ENCODE measurements at places on chromosomes 3 and 15.
A peak's percentile ranks its signal among the peaks of the same experiment; 100 is the strongest.

DNA sequence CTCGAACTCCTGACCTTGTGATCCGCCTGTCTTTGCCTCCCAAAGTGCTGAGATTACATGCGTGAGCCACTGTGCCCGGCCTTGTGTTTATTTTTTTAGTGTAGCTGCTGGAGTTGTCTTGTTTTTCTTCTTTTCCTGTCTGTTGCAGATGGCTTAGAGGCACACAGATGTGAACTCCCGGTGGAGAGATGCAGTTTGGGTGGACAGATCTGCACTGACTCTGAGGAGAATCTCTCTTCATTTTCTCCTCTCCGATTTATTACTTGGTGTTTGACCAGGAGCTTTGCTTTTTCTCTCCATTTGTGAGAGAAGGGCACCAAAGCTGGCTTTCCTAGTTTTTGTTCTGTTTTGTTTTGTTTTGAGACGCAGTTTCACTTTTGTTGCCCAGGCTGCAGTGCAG is 62.7 kb downstream of the USP13 start:
- no peak for DNase-seq

- DNase-seq: no peak
Observed at GRCh38 chr15:42107473-42107872, 13.1 kb upstream of the PLA2G4D start.

- no peak for DNase-seq
Observed at GRCh38 chr3:166785876-166786275, 594.2 kb downstream of the ZBBX start.

- no peak for DNase-seq
Observed at GRCh38 chr3:156554515-156554841, 439 bp downstream of the SSR3 start.

DNA sequence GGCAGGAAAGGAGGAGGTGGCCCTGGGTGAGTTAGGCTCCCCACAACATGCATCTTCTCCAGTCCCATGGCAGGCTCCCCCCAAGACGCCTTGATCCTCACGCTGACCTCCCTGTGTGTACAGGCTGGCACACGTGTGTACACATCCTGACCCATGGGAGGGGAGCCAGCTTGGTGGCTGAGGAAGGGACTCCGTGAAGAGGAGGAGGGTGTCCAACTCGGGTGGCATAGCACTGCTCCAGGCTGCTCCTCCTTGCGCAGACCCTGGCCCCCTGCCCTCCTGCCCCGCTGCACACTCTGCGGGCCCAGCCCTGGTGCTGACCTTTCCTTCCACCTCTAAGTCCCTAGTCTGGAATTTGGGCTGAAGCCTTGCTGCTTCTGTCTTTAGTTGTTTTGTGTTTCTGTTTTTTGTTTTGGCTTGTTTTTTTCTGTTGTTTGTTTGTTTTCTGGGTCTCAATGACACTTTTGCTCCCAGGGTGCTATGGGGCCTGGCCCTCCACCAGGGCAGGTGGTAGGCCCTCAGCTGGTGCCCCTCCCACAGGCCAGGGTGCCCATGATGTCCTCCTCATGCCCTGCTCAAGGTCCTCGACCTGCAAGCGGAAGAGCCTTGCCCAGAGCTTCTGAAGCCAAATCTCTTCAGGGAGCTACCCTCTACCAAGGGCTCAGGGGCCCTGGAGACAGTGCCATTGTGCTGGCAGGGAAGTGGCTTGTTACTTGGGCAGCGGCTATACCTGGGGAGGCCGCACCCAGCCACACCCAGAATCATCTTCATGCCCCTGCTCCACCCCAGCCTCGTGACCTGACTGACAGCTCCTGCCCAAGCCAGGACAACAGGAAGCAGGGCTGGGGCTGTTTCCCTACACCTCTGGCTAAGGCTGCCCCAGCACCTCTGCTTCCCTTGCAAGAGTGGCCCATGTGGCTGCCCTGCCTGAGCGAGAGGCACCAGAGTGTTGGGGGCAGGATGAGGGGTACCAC is 5.1 kb downstream of the EPHB3 start:
- DNase-seq: no peak

GRCh38 chr3:197023241-197023997 is 6.2 kb downstream of the MELTF start:
- DNase-seq: no peak

- no peak for DNase-seq
Observed at GRCh38 chr15:89123181-89123525, 34.9 kb downstream of the ABHD2 start.

DNA sequence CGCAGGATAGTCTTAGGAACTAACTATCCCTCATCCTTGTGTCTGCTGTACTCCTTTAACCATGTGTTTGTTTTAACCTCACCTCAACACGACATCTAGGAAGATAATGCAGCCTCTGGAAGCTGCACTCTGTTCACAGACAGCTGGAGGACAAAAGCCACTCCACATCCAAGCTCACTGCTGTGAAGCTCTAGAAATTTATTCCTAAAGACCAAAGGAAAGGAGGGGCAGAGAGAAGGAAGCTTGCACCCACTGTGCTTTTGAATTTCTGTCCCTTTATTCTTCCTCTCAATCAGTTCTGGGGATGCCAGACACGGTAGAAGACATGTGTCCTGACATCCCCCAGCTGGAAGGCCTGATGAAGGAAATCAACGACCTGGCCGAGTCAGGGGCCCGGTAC is 182.9 kb upstream of the CHRM5 start:
- DNase-seq: no peak

DNA sequence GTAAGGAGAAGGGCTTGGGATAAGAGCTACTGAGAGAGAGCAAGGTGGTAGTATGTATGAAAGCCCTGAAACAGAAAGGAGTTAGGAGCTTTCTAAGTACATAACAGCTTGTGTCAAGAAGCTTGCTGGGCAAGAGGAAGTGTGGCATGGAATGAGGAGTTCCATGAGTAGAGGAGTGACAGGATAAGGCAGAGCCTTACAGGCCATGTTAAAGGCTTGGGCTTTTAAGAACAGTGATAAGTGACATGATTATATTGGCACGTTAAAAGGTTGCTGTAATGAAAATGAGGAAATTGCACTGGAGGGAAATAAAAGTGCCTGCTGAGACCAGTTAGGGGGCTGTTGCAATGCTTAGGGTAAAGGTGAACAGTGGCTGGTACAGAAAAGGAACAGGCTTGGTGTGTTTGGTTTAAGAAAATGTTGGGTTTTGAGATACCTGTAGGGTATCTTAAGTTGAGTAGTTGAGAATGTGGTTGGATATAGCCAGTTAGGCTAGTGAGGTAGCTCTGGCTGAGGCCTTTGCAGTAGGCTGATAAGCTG is 49.0 kb downstream of the MEF2A start:
- no peak for DNase-seq

DNA sequence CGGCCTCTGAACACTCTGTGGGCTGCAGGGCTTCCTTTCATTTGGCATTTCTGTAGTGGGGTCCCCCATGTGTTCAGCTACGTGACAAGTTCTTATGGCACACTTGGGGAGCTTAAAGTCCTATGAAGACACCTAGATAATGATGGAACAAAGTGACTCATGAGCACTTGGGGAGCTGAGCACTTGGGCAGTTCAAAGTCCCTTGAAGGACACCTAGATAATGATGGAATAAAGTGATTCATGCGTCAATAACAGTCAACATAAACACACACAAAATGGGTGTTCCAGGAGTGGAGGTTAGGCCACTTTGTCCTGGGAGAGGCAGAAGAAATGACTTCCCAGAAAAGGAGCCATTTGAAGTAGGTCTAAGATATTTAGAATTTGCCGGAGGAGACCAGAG is 66.6 kb downstream of the LDHAL6B start:
- no peak for DNase-seq

DNA sequence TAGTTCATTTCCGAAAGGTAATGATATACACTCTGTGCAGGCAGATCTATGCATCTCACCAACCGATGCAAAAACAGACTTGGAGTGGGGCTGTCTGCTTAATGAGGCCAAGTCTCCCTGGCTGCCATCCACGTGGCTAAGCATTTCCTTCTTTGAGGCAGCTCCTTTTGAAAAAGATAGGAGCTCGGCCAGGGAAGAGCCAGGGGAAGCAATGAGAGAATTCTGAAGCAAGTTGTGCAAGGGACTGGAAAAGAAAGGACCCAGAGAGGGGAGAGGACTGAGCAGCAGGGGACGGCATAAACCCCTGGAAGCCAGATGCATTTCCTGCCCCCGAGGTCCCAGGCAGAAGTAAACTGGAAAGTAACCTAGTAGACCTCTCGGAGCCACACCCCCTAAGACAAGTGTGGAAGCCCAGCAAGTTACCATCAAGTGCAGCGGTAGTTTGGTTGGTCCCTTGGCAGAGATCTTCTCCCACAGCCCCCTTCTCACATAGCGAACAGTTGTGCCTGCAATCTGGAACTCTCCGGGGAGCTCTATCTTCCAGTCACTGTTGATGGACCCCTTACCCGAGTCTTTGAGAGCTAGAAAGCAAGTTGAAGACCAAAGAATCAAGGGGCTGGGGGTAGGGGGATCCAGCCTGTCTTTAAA is 288.2 kb downstream of the ADAMTS17 start:
- no peak for DNase-seq

DNA sequence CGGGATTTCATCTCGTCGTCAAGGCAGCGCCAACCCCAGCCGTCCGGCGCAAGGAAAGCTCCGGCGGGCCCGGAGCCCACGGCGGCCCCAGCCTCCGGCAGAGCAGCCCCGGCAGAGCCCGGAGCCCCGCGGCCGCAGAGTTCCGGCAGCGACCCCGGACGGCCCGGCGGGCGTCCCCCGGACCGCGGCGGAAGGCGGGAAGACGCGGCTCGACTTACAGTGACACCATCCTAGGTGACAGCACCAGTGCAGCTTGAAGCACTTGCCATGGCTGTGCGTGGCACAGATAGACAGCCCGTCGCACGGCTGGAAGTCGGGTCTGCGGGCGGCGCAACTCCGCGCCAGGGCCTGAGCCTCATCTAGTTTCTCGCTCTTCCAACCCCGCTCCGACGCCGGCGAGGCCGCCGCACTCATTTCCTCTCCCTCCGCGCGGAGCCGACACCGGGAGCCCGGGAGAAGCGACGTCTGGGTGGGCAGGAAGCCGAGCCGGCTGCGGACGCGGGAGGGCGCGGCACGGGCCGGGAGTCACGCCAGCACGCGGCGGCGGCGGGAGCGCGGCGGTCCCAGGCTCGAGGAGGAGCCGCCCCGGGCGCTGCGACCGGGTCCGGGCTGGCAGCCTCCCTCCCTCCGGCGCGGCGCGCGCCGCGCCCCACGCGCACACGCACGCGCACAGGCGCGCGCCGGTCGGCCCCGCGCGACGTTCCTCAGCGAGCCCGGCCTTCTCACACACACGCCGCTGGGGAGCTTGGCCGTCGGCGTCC is at the start of gene C3orf70:
Gene C3orf70 (minus strand): TSS at position 651 of the 761 bp plus-strand sequence. CDS start 237 bp downstream, at position 414.
- peak; percentile 5 for DNase-seq

DNA sequence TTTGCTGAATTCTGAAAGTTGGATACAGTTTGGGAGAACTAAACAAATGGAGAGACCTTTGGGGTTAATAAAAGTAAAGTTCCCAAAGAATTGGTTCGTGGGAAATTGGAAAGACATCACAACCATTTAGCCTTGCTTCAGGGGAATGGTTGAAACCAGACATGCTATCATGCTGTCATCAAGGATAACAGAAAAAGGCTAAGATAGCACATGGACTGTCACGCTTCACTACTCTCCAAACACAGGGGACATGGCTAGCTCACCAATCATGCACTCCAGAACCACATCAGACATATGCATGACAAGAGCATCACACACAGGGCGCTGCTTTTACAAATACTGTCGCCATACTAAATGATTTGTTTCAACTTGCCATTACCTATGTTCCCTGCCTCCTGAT is 671.7 kb upstream of the ROBO1 start:
- no peak for DNase-seq

- no peak for DNase-seq
Observed at GRCh38 chr3:49900491-49901153, 3.1 kb downstream of the MST1R start.

GRCh38 chr15:77406846-77407245 is 13.1 kb downstream of the PEAK1 start:
- no peak for DNase-seq

- DNase-seq: no peak
Observed at GRCh38 chr15:64635499-64636495, 139.6 kb downstream of the RBPMS2 start.

DNA sequence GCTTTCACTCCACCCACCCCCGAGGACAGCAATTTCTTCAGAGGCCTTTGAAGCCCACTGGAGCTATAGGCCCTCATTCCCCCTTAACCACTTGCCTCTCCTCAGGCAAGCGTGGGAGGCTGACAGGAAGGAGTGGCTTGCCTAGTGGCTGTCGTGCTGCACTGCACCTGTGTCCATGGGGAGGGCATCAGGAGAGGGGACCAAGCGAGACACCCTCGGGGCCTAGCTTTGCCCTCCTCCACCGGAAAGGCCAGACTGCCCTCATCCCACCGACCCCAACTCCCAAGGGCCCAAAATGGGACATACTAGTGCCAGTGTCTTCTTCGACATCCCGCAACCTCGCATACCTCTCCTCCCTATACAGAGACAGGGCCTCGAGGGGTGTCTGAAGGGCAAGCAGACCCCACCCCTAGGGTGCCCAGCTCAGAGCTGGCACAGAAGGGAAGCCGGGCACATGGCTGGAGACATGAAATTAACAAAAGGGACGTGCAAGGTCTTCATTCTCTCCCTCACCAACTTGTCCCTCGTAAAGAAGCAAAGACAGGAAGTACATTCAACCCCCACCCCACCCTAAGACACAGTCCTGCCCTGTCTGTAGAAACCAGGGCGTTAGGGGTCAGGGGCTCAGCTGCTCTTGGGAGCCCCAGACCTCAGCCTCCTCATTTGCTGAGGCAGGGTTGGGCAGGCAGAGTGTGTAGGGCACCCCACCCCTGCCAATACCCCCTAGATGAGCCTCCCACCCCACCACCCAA is 24.3 kb downstream of the VIPR1 start:
- peak; percentile 29 for DNase-seq

GRCh38 chr15:43920815-43921214 is 94.0 kb downstream of the WDR76 start:
- no peak for DNase-seq
